Stimulated activated CD4-positive, alpha-beta T cell treated with anti-CD3 and anti-CD28 coated beads, Interleukin-4, amount 100 ng/mL, for 4 hours (primary cell): ENCODE measurements at places on chromosomes 4 and X.

DNA sequence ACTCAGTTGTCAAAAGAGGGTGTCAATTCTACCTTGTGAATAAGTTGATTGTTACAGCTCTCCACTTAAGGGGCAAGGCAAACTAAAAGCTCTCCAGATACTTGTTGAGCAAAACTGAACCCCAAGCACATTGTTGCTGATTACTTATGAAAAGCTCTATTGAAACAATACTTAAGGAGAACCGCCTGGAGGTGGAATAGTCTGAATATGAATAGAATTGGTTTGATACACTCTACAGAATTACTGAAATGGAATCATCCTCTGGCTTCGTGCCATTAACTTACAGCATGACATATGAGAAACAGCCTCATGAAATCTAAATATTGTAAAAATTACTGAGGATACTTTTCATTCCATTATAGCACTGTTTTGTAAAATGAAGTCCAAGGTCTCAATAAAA lies 127.0 kb upstream of the SH3RF1 start:
- no peak for DNase-seq

- no peak for DNase-seq
Observed at GRCh38 chr4:125045311-125045710, 269.4 kb upstream of the FAT4 start.

- no peak for DNase-seq
Observed at GRCh38 chrX:7190157-7190556, 42.2 kb upstream of the PUDP start.

GRCh38 chrX:23505531-23506303 lies 161.6 kb upstream of the PRDX4 start:
- no peak for DNase-seq

GRCh38 chrX:124337916-124338315 lies 5.5 kb downstream of the TEX13D start:
- no peak for DNase-seq

GRCh38 chrX:64758047-64758446 lies 218.2 kb downstream of the ZC4H2 start:
- DNase-seq = no peak

DNA sequence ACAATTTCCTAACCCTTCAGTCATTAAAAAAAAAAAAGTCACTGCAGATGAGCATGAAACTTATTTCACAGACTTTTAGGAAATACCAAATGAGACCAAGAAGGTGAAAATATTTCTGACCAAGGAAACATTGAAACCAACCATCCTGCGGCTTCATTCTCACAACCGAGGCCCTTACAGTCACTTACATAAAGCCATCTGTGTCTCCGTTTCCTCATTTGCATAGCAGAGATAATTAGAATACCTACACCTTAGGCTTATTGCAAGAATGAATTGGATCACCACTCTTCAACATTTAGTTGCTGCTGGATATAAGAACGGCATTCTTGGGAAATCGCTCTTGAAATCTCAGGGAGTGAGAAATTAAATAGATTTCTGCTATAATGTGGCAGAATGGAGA lies 356.2 kb downstream of the HS3ST1 start:
- no peak for DNase-seq

- DNase-seq = no peak
Observed at GRCh38 chr4:61160478-61160877, 39.6 kb upstream of the ADGRL3 start.

DNA sequence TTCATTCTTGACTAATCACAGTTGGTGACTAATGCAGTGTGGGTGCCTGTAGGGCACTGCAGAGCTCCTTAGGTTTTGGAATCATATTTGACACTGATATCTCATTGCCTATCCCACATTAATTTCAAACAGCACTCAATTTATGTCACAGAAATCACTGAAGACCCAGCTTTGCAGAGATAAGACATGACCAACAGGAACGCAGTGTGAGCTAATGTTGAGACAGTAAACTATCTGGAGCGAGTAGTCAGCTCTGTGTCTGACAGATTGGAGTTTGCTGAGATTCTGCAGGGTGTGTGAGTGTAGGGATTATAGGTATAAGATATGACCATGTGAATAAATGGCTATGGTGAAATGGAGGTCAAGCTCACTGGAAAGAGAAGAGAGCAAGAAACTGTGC lies 1586.1 kb upstream of the AGA start:
- no peak for DNase-seq

DNA sequence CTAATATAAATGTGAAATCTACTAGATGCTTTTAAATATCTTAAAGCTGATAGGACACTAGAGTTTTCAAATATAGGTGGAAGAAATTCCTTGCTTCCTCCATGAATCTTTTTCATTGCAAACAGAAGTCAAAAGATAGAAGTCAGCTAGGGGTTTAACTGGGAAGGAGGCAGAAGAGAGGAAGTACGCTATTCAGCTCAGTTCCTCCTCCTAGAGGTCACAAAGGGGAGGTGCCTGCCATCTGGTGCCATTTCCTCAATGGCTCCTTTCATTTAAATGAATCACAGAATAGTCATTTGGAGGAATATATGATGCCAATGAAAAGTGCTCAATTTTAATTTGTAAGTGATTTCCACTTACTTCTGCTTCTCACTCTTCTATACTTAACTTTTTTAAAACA lies 8.5 kb downstream of the COL25A1 start:
- DNase-seq = no peak

- DNase-seq = no peak
Observed at GRCh38 chr4:108811486-108811885, 48.6 kb upstream of the ETNPPL start.

DNA sequence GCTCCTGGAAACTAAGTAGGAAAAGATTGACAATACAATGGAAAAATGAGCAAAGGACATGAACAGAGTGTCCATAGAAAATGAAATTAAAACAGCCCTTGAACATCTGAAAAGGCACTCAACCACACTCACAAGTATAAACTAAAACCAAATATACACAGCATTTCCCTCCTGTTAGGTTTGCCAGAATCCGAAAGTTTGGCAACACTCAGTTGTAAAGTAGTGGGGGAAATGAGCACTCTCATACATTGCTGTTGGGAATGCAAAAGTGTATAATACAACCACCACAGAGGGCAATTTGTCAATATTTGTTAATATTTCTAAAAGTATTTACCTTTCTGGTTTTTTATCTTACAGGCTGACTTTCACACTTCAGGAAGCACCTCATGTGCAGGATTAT lies 84.2 kb upstream of the TMEM164 start:
- no peak for DNase-seq

DNA sequence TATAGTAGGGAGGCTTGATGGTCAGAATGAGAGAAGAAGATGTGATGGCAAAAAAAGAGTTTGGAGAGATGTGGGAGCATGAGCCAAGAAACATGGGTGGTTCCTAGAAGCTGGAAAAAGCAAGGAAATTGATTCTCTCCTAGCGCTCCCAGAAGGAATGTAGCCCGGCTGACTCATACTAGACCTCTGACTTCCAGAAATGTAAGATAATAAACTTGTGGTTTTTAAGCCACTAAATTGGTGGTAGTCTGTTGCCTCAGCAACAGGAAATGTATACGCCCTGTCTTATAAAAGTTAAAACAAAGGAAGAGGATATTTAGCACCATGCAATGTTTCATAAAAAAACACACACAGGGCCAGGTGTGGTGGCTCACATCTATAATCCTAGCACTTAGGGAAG lies 182.7 kb upstream of the PCDH7 start:
- no peak for DNase-seq

GRCh38 chrX:136194536-136194935 lies 47.2 kb downstream of the FHL1 start:
- DNase-seq = no peak

DNA sequence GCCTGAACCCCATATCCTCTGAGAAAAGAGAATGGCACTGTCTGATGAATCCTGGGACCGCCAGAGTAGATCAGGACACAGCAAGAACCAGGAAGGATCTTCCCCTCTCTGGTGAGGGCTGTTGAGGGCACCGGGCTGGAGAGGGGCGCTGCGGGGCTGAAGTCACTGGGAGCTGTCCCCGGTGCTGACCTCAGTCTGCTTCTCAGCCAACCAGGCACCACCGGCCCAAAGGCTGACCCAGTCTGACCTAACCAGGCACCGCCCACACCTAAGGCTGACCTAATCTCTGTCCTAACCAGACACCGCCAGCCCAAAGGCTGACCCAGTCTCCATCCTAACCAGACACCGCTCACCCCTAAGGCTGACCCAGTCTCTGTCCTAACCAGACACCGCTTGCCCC lies 82.8 kb downstream of the CPZ start:
- no peak for DNase-seq

DNA sequence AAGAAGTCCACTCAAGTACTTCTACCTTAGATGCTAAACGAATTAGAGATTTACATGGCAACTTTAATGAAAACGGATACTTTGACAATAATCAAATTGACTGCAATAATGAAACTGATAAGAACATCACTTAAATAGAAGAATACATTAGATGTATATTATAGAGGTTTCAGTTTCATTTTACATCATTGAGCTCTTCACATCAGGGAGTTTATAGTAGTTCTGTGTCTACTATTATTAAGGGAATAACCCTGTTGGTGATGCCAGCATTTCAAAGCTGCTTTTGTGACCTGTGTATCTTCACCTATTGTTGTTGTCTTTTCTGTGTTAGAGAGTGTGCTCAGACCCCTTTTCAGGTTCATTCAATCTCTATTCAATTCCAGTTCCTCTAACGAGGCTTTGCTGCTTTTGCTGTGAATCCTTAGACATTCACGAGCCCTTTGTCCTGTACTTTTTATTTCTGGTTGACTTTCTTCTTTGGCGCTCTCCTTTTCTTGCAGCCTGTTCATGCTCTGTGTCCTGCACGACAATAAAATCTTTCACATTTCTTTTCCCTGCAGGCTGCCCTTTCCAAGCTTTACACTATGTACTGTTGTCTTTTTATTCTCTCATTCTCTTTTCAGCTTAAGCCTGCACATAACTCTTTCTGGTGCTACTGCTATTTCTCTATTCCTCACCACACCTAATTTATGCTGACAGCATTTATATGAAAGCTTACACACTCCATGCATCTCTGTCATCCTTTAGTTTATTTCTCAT lies 232.1 kb downstream of the CPE start:
- DNase-seq = no peak

GRCh38 chr4:143287572-143287923 lies 49.1 kb upstream of the GAB1 start:
- no peak for DNase-seq

DNA sequence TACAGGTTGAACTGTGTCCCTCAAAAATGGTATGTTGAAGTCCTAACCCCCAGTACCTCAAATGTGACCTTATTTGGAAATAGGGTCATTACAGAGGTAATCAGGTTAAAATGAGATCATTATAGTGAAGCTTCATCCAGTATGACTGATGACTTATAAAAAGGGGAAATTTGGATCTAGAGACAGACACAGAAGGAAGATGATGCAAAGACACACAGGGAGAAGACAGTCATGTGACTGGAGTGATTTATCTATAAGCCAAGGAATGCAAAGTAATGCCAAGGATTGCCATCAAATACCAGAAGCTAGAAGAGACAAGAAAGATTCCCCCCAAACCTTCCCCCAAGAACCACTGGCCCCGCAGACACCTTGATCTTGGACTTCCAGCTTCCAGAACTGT lies 155.2 kb downstream of the RBMX2 start:
- no peak for DNase-seq

GRCh38 chr4:105965183-105965800 lies 70.0 kb downstream of the NPNT start:
- DNase-seq = no peak

DNA sequence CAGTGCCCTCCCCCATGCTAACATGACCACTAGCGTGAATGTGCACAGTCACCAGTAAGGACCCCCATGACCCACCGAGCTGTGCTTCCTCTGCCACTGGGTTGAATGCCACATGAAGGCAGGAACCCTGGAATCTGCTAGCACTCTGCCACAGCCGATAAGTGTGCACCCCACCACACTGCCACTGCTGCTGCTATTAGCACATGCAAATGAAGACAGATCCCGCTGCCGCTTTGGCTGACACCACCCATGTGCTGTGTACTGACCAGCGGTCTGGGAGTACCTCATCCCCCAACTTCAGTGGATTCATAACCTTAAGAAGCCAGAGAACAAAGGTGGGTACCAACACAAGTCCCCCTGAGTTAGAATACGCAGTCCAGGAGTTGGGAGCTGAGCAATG lies 200.9 kb upstream of the ARHGEF9 start:
- no peak for DNase-seq

GRCh38 chrX:13069771-13070416 lies 25.5 kb upstream of the FAM9C start:
- no peak for DNase-seq
